ENCODE measurements at places on chromosomes 5 and 9. TPM values are rescaled to one million over a fixed set of nuclear protein-coding genes. Genes with fewer than 3 reads are reported as not detected.

GRCh38 chr5:24899180-24899579 is 254.4 kb upstream of the CDH10 start:
- no peak for DNase-seq

DNA sequence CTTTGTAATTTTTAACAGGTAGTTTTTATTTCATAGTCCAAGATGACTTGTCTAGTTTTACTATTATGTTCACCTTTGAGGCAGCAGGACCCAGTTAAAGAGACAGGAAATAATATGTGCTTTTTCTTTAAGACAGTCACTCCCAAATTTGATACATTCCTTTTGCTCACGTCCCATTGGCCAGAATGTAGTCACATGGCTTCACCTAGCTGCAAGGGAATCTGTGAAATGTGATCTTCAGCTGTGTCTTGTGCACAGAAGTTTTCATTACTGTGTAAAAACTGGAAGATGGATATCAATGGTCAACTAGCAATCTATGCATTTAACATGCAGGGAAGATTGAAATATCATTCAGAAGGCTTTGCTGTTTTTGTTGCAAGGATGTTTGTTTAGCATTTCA is 41.1 kb downstream of the XRCC4 start:
- DNase-seq = no peak

Gene ACTBL2
- not detected for total RNA-seq

DNA sequence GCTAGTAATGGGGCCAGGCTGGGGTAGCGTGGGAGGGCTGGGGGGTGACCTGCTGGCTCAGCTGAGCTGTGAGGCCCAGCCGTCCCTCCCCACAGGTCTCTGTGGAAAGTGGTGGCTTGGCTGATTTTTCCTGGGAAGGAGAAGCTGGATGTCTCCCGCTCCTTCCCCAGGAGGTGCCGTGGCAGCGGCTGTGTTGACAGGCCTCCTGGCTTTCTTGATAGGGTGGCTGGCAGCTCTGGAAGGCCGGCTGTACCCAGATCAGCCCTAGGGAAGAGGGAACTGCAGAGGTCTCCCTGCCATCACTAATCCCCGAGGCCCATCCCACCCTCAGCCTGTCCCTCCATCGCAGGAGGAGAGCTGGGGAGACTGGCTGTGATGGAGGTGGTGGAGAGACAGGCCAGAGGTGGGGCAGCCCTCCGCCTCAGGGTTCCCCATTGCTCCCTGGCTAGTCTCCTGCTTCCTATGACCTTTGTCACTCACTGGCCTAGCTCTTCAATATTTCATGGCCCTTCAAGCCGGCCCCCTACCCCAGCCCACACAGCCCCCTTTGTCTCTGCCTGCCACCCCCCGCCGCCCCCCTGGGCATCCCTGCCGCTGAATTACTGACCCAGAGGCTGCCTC is 6.8 kb downstream of the CXXC5 start:
- no peak for DNase-seq

Gene CD74
- total RNA-seq = 312 TPM

DNA sequence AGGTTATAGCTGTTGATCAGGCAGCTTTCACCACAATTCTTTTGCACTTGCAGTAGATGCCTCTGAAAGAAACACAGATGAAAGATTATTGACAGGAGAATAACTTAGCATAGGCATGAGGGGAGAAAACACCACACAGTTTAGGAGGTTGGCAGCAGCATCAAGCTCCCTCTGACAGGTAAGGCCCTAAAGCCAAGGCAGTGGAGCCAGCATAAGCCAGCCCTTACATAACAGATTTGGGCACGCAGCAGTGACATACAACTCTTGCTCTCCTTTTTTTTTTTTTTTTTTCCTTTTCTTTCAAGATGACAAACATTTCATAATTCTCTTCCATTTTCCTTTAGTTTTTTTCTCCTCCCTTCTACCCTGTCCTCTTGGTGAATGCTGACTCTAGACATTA is 257.6 kb upstream of the ADAMTSL1 start:
- no peak for DNase-seq

- no peak for DNase-seq
Measured at GRCh38 chr9:33375841-33376321, 26.5 kb downstream of the AQP7 start.

DNA sequence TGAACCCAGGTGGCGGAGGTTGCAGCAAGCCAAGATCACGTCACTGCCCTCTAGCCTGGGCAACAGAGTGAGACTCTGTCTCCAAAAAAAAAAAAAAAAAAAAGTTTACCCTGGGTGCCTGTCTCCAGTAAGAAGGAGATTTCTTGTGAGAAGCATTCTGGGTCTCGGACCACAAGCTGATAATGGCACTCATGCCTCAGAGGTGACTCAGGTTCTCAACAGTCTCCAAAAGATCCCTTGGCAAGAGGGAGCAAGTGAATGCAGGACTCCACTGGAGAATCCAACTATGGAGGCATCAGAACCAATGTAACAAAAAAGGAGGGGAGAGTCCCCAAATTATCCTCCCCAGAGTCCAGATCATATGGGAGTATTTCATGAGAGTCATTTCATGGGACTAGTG is 106.0 kb upstream of the LRRTM2 start:
- DNase-seq = no peak

Gene SPATA31C1
- not detected for total RNA-seq

GRCh38 chr5:36366883-36367282 is 65.2 kb upstream of the RANBP3L start:
- DNase-seq = no peak

Gene ZNF354C
- total RNA-seq = 6.1 TPM

DNA sequence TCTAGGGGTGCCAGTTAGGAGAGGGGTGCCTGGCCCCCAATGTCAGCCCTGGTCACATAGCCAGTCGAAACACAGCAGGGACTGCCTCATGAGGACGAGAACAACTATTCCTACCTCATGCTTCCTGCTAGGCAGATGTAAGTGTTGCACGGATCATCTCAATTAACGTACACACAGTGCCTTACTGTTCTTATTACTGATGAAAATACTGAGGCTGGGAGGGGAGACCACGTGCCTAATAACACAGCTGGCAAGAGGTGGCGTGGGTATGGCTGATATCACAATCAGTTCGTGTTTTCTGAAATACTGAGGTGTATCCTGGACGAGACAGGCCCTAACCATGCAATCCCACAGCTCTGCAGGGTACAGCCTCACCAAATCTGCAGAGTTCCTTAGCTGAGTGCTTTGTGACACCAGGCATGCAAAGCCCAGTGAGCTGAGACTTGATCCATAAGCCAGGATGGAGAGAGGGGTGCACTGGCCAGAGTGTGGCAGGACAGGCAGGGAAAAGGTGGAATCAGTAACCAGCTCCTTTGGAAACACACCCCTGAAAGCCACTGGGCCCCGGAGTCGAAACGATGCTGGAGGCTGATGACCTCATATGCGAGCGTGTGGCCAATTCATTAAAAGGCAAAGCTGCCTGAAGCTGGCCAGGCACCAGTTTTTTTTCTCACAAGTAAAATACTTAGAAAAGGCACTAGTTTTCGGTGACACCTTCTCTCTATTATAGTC is 63.9 kb downstream of the PRRT1B start:
- no peak for DNase-seq

DNA sequence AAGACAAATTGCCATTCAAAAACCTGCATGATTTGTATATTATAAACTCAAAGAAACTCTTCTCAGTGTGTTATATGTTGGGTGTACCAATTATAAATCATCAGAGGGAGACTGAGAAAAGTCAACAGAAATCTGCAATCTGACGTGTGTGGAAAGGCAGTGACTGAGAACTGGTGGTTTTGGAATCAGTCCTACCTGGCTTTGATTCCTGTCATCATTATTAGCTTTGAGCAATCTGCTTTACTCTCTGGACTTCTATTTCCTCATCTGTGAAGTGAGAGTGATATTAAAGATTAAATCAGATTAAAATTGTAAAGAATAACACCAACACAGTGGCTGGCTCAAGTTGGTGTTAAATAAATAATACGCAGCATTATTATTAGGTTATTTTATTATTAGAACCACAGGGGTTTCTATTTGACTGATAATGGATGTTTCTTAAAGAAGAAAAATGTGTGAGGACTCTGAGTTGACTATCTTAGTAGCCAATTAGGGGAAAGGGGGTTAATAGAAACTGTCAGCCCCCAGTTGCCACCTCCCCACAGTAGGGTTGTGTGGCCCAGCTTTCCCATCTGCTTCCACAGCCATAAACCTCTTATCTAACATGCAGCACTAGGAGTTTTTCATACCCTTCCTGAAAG is 59.6 kb downstream of the SNCAIP start:
- DNase-seq = no peak

Gene CTSV
- total RNA-seq = 0.95 TPM

DNA sequence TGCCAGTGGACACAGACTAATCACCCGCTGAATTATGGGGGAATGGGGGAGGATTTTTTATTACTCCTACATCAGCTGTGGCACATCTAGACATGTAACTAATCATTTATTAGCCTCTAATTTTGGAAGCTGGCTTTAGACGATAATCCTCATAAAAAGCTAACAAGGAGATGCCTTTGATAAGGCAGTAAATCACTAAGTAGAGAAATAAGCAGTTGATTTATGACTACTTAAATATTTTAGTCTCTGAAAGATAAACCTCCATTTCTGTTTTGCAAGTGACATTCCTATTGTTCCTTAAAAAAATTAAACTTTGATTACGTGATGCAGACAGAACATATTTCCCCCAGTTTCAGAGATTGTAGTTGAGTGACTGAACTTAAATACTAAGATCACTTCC is 206.4 kb upstream of the CDKN2B start:
- no peak for DNase-seq

Gene GNA14
- total RNA-seq = not detected

GRCh38 chr9:95098391-95098921 is 219.1 kb downstream of the FANCC start:
- DNase-seq = no peak

Gene CYFIP2
- total RNA-seq = 492 TPM

- no peak for DNase-seq
Measured at GRCh38 chr5:132773114-132773513, 3.9 kb downstream of the SEPTIN8 start.

- DNase-seq = no peak
Measured at GRCh38 chr9:97319395-97319794, 11.9 kb downstream of the CCDC180 start.

DNA sequence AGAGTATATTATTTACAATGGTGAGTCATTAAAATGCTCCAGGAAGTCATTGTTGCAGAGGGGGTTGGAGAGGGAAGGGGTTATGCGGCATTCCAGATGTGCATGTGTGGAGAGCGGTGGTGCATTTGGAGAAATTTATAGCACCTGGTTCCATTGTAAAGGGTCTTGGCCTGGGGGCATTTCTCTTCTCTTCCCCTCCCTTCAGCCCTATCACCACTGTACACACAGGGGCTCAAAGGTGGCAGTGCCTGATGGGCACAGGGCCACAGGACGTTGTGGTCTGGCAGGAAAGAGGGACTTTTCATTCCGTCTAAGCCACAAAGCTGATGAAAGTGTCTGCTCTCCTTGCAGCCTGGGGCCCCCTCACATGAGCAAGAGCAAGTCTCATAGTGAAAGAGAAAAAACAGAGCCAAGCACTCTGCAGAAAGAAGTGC is 442.4 kb upstream of the ZNF462 start:
- peak; percentile 7 for DNase-seq

- no peak for DNase-seq
Measured at GRCh38 chr5:41012318-41012717, 58.8 kb downstream of the MROH2B start.

GRCh38 chr9:7097785-7098752 is 340.3 kb downstream of the KDM4C start:
- no peak for DNase-seq

GRCh38 chr9:1599961-1600360 is 415.2 kb upstream of the SMARCA2 start:
- DNase-seq = no peak

DNA sequence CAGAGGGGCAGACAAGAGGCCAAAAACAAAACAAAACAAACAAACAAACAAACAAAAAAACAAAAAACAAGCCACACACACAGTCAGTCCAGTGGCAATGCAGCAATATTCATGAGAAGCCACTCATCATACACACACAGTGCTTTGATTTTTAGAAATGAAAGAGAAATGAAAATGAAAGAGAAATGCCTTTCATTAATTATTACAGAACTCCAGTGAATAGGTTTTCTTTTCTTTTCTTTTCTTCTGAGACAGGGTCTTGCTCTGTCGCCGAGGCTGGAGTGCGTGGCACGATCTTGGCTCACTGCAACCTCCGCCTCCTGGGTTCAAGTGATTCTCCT is 36.9 kb downstream of the SPRY4 start:
- DNase-seq = no peak

DNA sequence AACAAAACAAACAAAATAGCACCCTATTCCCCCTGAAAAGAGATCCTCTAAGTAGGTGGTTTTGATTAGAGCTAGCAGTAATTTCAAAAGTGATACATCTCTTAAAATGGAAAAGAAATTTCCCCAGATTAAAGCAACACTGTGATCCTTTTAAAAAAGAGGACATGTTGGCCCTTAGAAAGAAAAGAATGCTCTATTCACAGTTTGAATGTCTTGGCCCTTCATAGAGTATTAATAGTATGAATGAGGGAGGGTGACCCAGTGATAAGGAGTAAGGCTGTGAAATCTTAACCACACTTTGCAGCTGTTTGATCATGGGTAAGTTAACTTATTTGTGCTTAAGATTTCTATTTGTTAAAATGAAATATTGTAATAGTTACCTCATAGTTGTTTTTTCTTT is 467.7 kb upstream of the MEF2C start:
- no peak for DNase-seq

- no peak for DNase-seq
Measured at GRCh38 chr9:125931211-125931610, 184.0 kb downstream of the PBX3 start.

- DNase-seq = no peak
Measured at GRCh38 chr5:82406205-82406773, 128.1 kb upstream of the RPS23 start.

Measured in activated naive CD4-positive, alpha-beta T cell treated with anti-CD3 and anti-CD28 coated beads for 36 hours (primary cell).